Amygdala (tissue), 56 donors: ENCODE measurements at places on chromosomes 1 and 21.

- no peak for DNase-seq
Measured at GRCh38 chr21:29187944-29188343, 57.5 kb downstream of the MAP3K7CL start.

DNA sequence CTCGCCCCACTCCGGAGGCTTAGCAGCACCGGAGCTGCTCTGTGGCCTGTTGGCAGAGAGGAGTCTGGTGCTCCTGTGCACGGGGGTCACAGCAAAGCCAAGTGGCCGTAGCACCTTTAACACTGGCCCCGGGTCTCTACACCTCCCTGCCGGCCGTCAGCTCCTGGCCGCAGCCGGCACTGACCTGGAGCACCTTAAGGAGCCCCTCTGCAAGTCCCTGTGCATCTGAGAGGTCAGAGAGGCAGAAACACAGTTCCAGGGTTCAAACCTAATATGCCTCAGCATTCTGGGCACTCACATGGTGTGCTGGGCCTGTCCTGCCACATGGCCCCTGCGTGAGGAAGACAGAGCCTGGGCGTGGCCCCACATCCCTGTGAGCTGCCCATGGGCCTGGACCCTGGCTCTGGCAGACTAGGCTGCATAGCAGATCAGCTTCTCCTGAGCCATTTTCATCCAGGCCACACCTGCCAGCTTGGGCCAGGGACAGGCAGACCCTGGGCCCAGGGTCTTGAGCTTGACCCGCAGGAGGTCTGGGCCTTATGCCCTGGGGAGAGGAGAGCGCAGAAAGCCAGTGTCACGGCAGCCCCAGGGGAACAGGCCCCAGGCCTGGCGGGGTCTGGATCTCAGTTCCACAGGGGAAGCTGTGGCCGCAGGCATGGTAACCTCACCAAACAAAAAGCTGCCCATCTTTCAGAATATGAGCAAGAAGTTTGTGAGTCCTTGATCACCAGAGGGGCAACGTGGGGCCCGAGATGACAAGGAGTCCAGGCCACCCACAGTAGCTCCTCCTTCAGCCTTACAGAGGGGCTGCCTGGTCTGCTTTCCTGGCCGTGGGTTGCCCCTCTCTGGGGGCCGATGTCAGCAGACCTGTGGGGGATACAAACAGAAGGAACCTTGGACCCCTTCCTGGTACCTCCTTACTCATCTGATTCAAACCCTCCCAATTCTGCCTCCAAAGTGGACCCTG lies 146.0 kb upstream of the COL6A1 start:
- DNase-seq, result no peak

DNA sequence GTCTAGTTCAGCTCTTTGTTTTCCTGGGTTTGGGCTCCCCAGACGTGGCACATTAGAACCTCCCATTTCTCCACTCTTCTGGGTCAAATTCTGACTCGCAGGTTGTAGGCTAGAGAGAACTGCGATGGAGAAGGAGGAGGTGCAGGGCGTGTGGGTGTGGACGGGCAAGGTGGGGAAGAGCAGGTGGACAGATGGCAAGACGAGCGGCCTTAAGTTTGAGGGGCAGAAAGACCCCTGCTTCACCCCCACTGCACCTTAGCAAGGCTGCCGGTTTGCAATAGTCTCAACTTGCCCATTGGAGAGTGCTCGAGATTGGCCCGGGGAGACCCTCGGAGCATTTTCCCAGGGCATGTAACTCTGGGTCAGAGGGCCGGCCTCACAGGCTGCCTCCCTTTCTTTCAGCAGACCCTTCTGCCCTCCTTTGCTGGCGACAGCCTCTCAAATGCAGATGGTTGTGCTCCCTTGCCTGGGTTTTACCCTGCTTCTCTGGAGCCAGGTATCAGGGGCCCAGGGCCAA lies 1.7 kb downstream of the IL24 start:
- DNase-seq, result no peak

- no peak for DNase-seq
Measured at GRCh38 chr1:91732291-91733107, 153.5 kb downstream of the TGFBR3 start.

DNA sequence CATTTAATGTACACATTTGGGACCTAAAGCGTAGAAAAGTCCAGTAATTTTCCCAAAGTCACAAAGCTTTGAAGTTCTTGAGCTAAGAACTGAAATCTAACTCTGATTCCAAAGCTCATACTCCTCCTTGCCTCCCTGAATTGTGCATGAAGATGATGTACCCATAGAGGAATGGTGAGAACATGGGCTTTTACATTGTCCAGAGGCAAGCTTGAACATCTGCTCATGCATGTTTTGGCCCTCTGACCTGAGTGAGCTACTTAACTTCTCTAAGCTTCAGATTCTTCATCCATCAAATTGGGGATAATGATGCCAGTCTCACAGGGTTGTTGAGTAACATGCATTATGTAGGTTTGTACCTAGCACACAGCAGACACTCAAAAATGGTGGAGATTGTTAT lies 258.4 kb upstream of the HOOK1 start:
- DNase-seq, result no peak

- no peak for DNase-seq
Measured at GRCh38 chr1:145999321-146000024, 3.1 kb upstream of the TXNIP start.

DNA sequence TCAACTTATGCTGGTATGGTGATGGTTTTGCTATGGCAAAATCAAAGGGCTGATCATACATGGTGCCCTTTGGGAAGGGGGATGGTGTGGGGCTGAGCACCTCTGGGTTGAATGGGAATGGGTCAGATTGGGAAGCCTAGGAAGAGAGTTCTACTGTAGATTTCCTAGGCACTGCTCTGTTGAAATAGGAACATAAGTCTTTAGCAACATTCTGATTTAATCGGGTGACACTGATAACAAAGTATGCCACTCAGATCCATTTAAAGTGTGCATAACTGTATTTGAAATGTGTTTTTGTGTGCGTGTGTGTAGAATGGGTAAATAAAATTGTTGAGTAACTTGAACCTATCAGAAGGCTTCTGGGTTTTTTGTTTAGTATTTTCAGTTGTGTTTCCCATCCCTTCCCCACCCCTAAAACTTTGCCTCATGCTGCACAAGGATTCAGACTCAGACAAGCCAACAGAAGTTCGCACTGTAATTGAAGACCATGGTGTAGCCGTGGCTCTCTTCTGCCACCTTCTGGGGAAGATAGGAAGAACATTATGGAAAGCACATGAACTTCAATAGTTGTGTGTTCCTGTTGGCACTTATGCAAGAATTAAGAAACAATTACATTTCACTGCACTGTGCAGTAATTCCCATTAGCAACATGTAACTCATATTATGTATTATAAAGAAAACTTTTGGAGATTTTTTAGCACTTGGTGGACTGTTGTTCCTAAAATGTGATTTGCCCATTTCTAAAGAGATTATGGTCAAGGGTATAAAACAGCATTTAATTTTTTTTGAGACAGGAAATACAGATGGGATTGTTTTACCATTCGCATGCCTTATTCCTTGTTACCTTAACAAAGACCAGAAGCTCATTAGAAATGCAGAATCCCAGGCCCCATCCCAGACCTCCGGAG lies 10.9 kb upstream of the C4BPB start:
- DNase-seq, result no peak

DNA sequence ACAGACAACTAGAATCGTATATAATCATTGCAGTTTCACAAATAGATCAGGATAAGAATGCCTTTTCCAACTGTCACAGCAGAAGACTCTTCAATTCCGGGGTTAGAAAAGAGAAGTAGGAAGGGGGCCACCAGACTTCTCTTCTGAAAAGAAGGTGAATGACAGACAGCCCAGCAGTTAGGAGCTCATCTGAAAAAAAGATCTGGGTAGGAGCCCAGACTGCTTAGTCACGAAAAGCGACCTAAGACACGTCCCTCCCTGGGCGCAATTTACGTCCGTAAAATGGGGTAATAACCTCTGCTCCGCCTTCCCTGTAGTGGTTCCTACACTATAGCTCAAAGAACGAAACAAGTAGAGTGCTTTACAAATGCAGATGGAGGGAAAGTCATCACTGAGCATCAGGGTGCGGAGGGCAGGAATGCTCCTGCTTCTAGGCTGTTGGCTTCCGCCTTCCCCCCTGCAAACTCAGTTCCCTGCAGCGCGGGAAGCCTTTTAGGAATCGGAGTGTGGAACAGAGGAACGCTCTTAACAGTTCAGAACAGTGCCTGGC lies 582 bp downstream of the ORC1 start:
- DNase-seq, result no peak

DNA sequence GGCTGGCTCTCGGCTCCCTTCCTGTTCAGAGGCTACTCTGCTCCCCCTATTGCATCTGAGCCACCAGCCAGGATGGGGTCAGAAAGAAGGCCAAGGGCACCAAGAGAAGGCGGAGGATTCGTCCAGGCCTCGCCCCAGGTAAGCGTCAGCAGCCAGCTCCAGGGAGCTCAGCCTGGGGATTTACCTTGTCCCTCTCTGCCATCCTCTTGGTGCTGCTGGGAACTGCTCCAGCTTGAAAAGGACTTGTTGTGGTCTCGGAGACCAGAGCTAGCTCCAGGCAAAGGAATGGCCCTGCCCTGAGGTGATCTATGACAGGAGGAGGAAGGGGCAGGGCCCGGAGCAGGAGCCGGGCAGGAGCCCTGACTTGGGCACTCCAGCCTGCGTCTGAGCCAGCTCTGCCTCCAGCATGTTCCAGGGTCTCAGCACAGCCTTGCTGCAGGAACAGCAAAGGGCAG lies 113.7 kb upstream of the IFFO2 start:
- no peak for DNase-seq

DNA sequence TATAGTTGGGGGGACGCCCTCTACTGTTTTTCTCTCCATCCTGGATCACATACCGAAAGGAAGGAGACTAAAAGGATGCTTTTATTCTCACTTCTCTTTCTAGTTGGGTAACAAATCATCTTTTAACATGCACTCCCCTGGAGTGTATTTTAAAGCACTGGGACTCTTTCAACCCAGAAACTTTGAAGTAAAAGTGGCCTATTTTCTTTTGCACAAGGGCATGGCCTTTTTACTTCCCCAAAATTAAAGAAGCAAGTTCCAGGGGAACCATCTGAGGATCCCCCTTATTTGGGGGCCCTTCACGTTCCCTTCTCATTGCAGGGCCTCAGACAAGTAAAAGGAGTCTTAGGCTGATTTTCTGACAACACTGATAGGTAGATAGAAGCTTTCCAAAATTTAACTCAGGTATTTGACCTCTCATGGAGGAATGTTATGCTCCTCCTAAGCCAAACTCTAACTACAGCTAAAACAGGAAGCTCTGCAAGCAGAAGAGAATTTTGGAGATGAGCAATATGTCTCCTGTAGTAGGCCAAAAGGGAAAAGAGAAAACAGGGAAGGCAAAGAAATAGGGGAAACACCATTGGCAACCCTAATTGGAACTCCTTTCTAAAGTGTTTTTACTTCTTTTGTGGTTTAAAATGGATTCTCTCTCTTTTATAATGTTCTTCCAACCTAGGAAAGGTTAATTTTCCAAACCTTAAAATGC lies 8.9 kb upstream of the CD46 start:
- no peak for DNase-seq

GRCh38 chr1:201385299-201385891 lies 7.9 kb upstream of the TNNT2 start:
- DNase-seq, result no peak

- no peak for DNase-seq
Measured at GRCh38 chr21:45267390-45267760, 20.3 kb downstream of the POFUT2 start.

- no peak for DNase-seq
Measured at GRCh38 chr1:48499211-48499735, 27.3 kb upstream of the SPATA6 start.

- no peak for DNase-seq
Measured at GRCh38 chr1:91585982-91586381, 85.3 kb downstream of the CDC7 start.

GRCh38 chr1:163928069-163928468 lies 606.3 kb downstream of the NUF2 start:
- DNase-seq, result no peak

DNA sequence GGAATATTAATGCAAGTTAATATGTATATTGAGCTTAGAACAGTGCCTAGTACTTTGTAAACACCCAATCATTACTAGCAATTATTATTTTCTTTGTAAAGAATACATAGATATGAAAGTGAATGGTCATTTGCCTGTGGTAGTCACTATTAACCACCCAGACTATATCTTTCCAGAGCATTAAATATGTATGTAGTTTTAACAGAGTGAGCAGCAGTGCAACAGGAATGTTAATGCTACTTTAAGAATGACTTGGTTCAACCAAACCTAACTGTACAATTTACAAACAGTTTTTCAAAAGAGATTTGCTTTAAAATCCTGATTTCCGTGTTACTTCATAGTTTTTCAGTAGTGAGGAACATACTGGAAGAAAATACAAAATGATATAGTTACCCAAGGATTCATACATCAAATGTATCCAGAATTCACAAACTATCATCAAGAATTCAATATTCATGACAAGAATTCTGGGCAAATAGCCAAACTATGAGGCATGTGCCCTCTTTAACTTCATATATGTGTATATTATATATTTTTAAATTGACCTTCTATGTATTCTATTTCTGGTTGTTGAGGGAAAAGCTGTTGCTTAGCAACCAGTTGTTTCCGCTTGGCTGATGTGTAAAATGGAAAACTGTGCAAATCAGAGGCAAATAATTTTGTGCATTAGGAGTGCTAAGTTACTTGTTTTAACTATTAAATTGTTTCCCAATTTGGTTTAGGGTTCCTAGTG lies 34.9 kb upstream of the IVNS1ABP start:
- no peak for DNase-seq

DNA sequence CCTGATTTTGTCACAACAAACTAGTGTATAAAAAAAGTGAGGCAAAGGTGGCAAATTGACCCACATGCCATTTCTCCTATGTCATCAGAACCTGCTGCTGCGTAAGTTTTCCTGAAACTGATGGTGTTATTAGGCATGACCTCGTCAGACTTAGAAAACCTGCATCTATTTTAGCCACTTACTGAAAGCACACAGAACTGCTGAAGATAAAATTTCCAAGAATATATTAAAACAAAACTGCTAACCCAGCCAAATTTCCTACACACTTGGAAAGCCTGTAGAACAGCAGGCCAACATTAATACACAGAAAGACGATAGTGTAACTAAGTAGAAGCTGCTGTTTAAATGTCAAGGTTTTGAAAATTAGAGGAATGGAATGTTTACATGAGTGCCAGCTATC lies 674.5 kb upstream of the CXADR start:
- DNase-seq, result no peak

- no peak for DNase-seq
Measured at GRCh38 chr1:77347646-77348045, 65.8 kb downstream of the AK5 start.

GRCh38 chr1:10613861-10614260 lies 139.1 kb downstream of the PEX14 start:
- no peak for DNase-seq
